ENCODE measurements at places on chromosomes 3 and 15. TPM values are rescaled to one million over a fixed set of nuclear protein-coding genes. Genes with fewer than 3 reads are reported as not detected.

The KY gene
- total RNA-seq, result under 0.01 TPM

GRCh38 chr3:146953511-146953981 lies 348.4 kb upstream of the PLSCR5 start:
- DNase-seq, result no peak

DNA sequence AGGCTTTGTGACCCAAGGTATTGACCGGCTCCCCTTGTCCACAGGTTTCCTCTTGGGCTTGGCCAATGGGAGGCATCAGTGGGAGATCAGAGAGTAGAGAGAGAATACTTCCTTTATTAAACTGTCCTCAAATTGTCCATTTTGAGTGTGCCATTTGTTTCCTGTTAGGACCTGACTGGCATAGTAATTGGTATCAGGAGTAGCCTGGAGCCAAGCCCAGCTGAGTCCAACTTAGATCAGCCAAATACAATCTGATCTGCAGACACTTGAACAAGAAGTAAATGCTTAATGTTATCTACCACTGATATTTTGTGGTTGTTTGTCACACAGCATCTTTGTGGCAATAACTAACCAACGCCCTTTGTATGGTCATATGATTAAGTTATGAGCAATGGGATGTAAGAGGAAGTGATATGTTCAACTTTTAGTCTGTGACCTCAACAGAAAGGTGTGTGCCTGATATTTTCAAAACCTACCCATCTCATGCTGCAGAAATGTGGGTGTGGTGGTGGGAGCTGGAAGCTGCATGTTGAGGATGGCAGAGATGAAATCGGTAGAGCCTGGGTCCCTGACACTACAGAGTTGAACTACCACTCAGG lies 13.3 kb downstream of the MYD88 start:
- peak; percentile 15 for DNase-seq

The SCN11A gene
- total RNA-seq, result under 0.01 TPM

The RLBP1 gene
- not detected for total RNA-seq

DNA sequence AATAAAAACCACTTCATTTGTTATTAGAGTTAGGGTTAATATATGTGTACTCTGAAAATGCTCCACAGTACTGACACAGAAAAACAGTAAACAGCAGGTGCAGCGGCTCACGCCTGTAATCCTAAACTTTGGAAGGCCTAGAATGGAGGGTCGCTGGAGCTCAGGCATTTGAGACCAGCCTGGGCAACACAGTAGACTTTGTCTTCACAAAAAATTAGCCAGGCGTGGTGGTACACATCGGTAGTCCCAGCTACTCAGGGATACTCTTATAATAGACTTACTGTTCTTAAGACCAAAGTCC lies 40.3 kb downstream of the UACA start:
- no peak for DNase-seq

DNA sequence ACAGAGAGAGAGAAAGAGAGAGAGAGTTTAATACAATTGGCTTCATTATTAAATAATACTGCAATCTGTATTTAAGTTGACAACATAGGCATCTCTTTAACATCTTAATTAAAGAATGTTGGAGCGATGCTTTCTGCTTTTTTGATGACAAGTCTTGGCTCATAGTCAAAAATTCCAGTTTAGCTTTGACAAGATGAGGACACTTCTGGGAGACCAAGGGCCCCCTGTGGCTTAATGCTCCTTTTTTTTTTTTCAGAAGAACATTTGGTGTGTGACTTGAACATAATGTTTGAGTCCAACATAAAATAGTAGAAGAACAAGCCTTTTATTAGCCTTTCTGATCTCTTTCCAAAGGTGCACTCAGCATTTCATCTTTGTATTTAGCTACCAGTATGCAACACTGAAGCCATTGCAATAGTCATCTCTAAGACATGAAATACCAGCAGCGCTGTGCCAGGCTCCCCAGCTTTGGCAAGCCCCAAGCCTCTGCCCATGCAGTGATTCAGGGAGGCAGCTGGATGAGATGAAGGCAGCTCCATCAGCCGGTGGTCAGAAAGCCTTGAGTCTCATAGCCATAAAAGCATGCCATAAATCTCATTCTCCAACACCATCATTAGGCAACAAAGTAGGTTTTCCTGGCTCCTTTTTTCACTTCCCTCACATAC lies 349.4 kb upstream of the SEMA6D start:
- no peak for DNase-seq

DNA sequence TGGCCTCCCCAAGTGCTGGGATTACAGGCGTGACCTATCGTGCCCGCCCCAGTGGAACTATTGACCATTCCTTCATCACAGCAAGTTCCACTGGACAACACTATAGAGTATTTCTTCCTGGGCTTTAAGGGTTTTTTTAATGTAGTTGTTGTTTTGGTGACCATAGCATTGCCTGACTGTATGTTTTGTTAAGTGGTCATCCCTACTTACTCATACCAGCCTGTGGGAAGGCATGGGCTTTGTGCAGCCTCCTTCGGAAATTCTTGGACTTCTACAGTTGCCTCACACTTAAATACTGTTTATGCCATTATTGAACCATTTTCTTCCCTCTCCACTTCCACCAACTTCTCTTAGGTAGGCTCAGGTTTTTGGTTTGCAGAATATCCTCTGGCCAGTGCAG lies 19.9 kb upstream of the ALPK3 start:
- DNase-seq, result no peak

GRCh38 chr3:66486646-66487045 lies 14.2 kb downstream of the LRIG1 start:
- no peak for DNase-seq

The CPLX3 gene
- not detected for total RNA-seq
